Airway epithelial cell (primary cell): ENCODE measurements at places on chromosomes 13 and 19. TPM values are rescaled to one million over a fixed set of nuclear protein-coding genes. Genes with fewer than 3 reads are reported as not detected.

Gene HSH2D
- 0.85 TPM in 1 of 2 replicates, not detected in the other for total RNA-seq

Gene FOSB
- total RNA-seq: 17.5 and 19.0 TPM in 2 replicates

Gene CDK8
- total RNA-seq: 13.4 and 18.0 TPM in 2 replicates

Gene SAFB2
- 12.6 and 18.3 TPM in 2 replicates for total RNA-seq

Gene SELENOV
- total RNA-seq: not detected in 2 replicates

Gene TNFSF9
- total RNA-seq: 31.6 and 32.9 TPM in 2 replicates
